ENCODE measurements at places on chromosomes 5 and 9. TPM values are rescaled to one million over a fixed set of nuclear protein-coding genes. Genes with fewer than 3 reads are reported as not detected.

The PTPRD gene
- not detected for total RNA-seq

The NRARP gene
- total RNA-seq, result 12.9 TPM

DNA sequence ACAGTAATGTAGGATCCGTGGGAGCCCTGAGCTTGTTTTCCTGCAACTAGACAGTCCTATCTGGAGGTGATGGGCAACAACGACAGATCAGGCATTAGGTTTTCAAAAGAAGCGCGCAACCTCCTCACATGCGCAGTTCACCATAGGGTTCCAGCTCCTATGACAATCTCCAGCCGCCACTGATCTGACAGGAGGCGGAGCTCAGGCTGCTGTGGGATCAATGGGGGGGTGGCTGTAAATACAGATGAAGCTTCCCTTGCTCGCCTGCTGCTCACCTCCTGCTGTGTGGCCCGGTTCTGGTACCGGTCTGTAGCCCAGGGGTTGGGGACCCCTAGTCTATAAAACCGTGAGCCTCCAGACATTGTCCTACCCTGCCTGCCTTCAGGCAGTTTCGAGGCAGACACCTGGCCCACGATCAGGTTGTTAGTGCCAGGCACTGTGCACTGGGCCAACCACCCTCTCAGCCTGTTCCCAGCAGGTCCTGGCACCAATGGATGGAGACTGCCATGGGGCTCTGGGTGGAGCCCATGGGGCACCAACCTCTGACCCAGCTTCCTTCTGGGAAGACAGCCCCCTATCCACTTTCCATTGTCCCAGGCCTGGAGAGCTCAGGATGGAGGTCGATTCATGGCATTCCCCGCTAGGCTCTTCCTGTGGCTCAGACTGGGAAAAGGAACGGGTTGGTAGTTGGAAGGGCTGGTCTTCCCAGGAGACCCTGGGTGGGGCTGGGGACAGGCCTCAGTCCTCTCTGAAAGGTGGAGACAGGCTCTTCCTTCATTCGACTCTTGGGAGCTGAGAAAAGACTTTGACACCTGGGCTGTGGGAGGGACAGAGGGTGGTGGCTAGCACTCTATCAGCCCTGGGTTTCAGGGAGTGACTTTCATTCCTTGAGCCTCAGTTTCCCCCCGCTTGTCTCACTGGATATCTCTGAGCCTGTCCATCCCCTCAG is 1.7 kb downstream of the ENDOG start:
- no peaks in the 10 kb centered on the region for H3K27me3 ChIP-seq
- H3K36me3 ChIP-seq, result peaks cover 31% of the 10 kb centered on the region
- H3K4me1 ChIP-seq, result peaks cover 12% of the 10 kb centered on the region
- no peak for DNase-seq

DNA sequence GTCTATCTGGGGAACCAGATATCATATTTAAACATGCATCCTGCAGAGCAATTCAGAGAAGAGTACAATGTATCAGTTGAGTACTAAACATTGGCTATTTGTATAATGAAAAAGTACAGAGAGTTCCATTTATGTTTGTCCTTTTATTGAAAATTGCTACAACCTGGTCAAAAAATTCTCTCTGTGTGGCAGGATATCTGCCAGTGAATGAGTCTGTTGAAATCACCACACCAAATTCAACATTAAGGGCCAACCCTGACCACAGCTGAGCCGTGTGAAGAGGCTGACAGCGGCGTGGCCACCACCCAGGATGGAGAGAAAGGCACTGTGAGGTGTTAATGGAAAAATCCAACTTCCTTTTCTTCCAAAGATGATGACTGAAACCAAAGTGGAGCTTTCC is 422.7 kb upstream of the PIK3R1 start:
- H3K4me3 ChIP-seq, result no peak overlapping the region
- no peaks in the 10 kb centered on the region for H3K36me3 ChIP-seq
- no peak overlapping the region for H3K27ac ChIP-seq
- no peak for DNase-seq
- H3K27me3 ChIP-seq, result no peaks in the 10 kb centered on the region
- H3K4me1 ChIP-seq, result no peaks in the 10 kb centered on the region

- no peak overlapping the region for H3K4me3 ChIP-seq
- no peak overlapping the region for H3K27ac ChIP-seq
- H3K27me3 ChIP-seq, result no peaks in the 10 kb centered on the region
- H3K4me1 ChIP-seq, result peaks cover 8% of the 10 kb centered on the region
- DNase-seq, result no peak
Measured at GRCh38 chr9:79662537-79662956, 90.8 kb downstream of the TLE4 start.

- no peaks in the 10 kb centered on the region for H3K4me1 ChIP-seq
- no peaks in the 10 kb centered on the region for H3K36me3 ChIP-seq
- no peak overlapping the region for H3K27ac ChIP-seq
- no peaks in the 10 kb centered on the region for H3K27me3 ChIP-seq
Measured at GRCh38 chr9:16585591-16585990, 284.9 kb downstream of the BNC2 start.

DNA sequence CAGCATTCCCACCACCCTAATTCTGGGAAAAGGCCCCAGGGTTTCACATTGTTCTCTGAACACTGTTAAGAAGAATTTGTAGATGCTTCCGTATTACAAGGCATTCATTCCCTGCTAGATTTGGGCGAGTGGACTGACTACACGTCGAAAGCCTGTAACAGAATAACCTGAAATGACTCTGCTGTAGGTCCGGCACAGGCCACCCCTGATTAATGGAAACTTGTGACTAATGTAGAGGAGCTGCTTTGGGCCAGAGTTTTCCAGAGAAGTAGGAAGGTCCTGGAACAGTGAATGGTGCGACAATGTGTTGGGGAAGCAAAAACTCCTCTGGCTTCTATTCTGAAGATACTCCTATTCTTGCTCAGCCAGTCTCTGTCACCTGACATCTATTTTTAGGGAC is 87.6 kb downstream of the NR3C1 start:
- no peak overlapping the region for H3K4me3 ChIP-seq
- H3K27ac ChIP-seq, result no peak overlapping the region
- peak; percentile 48 for DNase-seq

- no peaks in the 10 kb centered on the region for H3K27me3 ChIP-seq
- peaks cover 13% of the 10 kb centered on the region for H3K4me1 ChIP-seq
- no peak overlapping the region for H3K4me3 ChIP-seq
- peaks cover 44% of the 10 kb centered on the region for H3K36me3 ChIP-seq
- no peak for DNase-seq
Measured at GRCh38 chr5:143337946-143338345, 65.5 kb downstream of the NR3C1 start.

DNA sequence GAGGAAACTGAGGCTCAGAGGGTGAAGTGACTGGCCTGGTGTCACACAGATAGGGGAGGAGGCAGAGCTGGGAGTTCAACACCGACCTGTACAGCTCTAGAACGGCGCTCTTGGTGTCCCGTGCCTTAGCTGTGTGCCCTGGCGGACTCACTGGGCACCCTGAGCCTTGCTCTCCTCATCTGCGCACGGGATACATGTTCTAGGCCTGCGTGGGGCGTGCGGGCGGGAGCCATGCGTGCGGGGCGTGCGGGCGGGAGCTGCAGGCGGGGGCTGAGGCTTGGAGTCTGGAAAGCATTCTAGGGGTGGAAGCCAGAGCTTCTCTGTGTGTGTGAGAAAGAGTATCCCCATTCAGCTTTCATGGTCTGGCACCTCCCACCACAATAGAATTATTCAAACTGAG is 165.3 kb downstream of the GAPVD1 start:
- no peaks in the 10 kb centered on the region for H3K27me3 ChIP-seq
- H3K27ac ChIP-seq, result no peak overlapping the region
- no peak overlapping the region for H3K4me3 ChIP-seq
- no peaks in the 10 kb centered on the region for H3K36me3 ChIP-seq
- DNase-seq, result no peak

All from activated CD4-positive, alpha-beta T cell treated with anti-CD3 and anti-CD28 coated beads, Interleukin-2, amount 10 ng/mL, durations not matched to agents 24 days and 14 days (primary cell).